Adrenal gland (tissue), 19 donors: ENCODE measurements at places on chromosomes 2 and 18.

DNA sequence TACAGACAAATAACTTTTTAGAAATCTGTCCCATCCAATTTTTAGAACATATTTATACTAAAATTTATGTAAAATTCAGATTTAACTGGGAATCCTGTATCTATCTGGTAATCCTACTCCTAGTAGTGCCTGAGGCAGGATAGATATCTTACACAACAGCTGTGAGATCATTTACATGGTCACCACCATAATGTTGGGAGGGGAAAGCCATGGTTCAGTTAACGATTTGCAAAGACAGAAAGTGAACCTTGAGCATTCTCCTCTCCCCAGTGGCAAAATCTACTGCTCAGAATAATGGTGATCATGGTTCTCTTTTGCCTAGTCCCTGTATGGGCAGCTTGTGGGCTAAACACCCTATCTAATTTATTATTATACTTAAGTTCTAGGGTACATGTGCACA, 7.7 kb upstream of the TMEM247 start:
- no peak overlapping the region for H3K4me3 ChIP-seq
- no peak for DNase-seq
- H3K36me3 ChIP-seq: no peaks in the 10 kb centered on the region
- no peaks in the 10 kb centered on the region for H3K27me3 ChIP-seq
- no peak overlapping the region for H3K27ac ChIP-seq

GRCh38 chr2:72041638-72042111, 106.0 kb downstream of the CYP26B1 start:
- no peaks in the 10 kb centered on the region for H3K27me3 ChIP-seq
- H3K4me3 ChIP-seq: no peak overlapping the region
- DNase-seq: no peak
- no peak overlapping the region for H3K27ac ChIP-seq
- no peaks in the 10 kb centered on the region for H3K36me3 ChIP-seq
- H3K4me1 ChIP-seq: no peaks in the 10 kb centered on the region

- H3K4me3 ChIP-seq: no peak overlapping the region
- H3K27ac ChIP-seq: no peak overlapping the region
- no peak for DNase-seq
- no peaks in the 10 kb centered on the region for H3K36me3 ChIP-seq
These were observed 328.6 kb downstream of the CDH2 start for GRCh38 chr18:27848336-27848735.

DNA sequence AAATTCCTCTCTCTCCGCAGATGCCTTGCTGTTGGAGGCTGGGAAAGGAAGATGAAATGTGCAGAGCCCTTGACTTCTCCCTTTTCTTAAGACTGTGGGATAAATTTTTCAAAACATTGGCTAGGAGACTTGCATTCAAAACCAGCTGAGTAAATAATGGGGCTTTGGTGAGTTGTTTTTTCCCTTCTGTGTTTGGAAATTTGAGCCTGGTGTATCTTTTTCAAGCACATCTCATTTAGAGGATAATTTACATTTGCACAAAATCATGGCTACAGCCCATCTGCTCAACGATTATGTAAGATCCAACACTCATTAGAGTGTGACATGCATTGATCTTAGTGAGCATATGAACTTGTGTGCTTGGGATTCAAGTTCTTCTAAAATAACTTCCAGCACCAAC, 112.1 kb upstream of the ATP8B1 start:
- no peak overlapping the region for H3K4me3 ChIP-seq
- H3K27ac ChIP-seq: no peak overlapping the region
- H3K36me3 ChIP-seq: no peaks in the 10 kb centered on the region
- no peaks in the 10 kb centered on the region for H3K27me3 ChIP-seq

DNA sequence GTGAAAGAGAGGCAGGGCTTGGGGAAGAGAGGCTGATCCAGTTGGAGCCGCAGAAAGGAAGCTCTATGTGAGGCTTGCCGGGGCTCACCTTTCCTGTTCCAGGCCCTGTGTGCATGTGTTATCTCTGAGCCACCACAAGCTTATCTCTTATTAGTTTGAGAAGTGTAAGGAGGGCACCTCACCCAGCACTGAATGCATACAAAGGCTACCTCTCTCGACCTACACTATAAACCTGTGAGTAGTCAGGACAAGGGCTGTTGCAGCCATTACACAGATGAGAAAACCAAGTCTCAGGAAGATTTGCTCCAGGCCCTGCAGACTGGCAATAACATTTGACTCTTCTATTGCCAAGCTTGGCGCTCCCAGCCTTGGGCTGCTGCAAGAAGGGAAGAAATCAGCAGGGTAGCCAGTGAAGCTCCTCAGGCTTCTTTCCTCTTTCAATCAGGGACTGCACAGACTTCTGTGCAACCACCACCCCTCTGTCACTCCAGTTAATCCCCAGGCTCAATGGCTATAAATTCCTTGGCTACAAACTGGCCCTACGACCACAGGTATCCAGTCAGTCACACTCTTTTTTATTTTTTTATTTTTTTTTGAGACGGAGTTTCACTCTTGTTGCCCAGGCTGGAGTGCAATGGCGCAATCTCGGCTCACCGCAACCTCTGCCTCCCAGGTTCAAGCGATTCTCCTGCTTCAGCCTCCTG, 73.8 kb downstream of the CLHC1 start:
- DNase-seq: no peak
- H3K27me3 ChIP-seq: no peaks in the 10 kb centered on the region
- H3K4me3 ChIP-seq: no peak overlapping the region
- no peak overlapping the region for H3K27ac ChIP-seq
- H3K36me3 ChIP-seq: no peaks in the 10 kb centered on the region

GRCh38 chr2:2328848-2329247, 2.2 kb downstream of the MYT1L start:
- no peaks in the 10 kb centered on the region for H3K27me3 ChIP-seq
- no peak overlapping the region for H3K27ac ChIP-seq
- no peak overlapping the region for H3K4me3 ChIP-seq
- no peaks in the 10 kb centered on the region for H3K4me1 ChIP-seq
- no peak for DNase-seq

DNA sequence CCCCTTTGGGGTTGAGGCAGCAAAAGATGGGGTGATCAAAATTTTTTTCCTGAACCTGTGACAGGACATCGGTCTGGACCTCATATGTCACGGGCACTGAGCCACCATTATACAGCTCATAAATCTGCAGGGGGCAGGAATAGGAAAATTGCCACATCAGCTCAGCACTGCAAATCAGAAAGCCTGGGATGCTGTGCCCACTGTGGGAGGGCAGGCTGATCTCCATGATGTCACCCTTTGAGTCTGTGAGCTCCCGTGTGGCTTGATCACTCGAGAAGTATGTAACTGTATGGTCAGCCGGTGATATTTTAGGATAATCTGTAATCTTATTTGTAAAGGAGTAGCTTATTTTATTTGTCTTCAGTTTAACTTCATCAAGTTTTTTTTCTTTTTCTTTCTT, 17.7 kb upstream of the CRYBA2 start:
- H3K4me1 ChIP-seq: no peaks in the 10 kb centered on the region
- H3K27ac ChIP-seq: no peak overlapping the region
- DNase-seq: no peak
- no peak overlapping the region for H3K4me3 ChIP-seq
- H3K27me3 ChIP-seq: peaks cover 9% of the 10 kb centered on the region

- H3K36me3 ChIP-seq: no peaks in the 10 kb centered on the region
- DNase-seq: no peak
- no peak overlapping the region for H3K4me3 ChIP-seq
- no peaks in the 10 kb centered on the region for H3K4me1 ChIP-seq
These were observed 2.2 kb upstream of the UGT1A6 start for GRCh38 chr2:233690444-233690843.

- no peak overlapping the region for H3K27ac ChIP-seq
- no peak for DNase-seq
- no peaks in the 10 kb centered on the region for H3K36me3 ChIP-seq
These were observed 116.7 kb downstream of the PID1 start for GRCh38 chr2:229154381-229154780.

DNA sequence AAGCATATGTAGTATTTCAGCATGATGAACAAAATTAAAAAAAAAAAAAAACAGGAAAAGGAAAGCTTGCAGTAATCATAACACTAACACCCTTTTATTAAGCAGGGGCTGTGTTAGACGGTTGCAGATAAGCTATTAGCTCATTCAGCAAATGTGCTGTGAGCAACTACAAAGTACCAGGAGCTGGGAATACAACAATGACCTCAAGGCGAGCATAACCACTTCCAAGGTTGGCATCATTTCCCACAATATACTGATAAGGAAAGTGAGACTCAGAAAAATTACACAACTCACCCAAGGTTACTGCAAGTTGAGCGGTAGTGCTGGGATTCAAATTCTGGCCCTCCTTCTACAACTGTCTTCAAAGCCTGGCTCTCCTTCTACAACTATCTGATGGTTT, 38.2 kb upstream of the ACTR3 start:
- H3K4me3 ChIP-seq: no peak overlapping the region
- H3K36me3 ChIP-seq: no peaks in the 10 kb centered on the region
- H3K27me3 ChIP-seq: no peaks in the 10 kb centered on the region
- H3K4me1 ChIP-seq: peaks cover 38% of the 10 kb centered on the region
- peak overlapping the region; percentile 77 for H3K27ac ChIP-seq

GRCh38 chr2:222952204-222952603, 91.4 kb downstream of the ACSL3 start:
- no peak for DNase-seq
- H3K4me3 ChIP-seq: no peak overlapping the region
- no peaks in the 10 kb centered on the region for H3K4me1 ChIP-seq
- H3K27ac ChIP-seq: no peak overlapping the region
- no peaks in the 10 kb centered on the region for H3K27me3 ChIP-seq

DNA sequence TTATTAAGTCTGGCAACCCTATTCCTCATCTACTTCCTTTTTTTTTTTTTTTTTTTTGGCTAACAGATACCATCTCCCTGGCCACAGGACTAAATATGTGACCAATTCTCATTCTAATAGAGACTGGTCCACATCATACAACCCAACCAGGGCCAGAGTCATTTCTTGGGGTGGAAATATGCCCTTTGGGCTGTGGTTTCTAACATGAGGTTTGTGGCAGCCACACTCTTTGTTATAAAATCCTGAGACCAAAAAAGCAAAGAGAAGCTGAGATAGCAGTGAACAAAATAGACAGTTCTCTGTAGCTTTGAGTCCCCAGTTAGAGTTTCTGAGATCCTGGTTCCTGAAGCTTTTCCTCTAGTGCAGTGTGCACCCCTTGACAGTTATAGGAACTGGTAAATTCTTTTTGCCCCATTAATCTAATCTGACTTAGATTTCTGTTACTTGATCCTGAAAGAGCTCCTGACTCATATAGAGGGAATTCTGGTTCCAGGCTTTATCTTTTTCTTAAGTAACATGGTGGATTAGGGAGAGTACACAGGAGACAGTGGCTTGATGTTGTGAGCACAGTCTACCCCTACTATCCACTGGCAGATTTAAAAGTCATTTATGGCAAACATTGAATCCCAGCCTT, 86.8 kb downstream of the MAIP1 start:
- H3K27me3 ChIP-seq: no peaks in the 10 kb centered on the region
- no peak overlapping the region for H3K4me3 ChIP-seq
- H3K36me3 ChIP-seq: no peaks in the 10 kb centered on the region
- no peaks in the 10 kb centered on the region for H3K4me1 ChIP-seq

DNA sequence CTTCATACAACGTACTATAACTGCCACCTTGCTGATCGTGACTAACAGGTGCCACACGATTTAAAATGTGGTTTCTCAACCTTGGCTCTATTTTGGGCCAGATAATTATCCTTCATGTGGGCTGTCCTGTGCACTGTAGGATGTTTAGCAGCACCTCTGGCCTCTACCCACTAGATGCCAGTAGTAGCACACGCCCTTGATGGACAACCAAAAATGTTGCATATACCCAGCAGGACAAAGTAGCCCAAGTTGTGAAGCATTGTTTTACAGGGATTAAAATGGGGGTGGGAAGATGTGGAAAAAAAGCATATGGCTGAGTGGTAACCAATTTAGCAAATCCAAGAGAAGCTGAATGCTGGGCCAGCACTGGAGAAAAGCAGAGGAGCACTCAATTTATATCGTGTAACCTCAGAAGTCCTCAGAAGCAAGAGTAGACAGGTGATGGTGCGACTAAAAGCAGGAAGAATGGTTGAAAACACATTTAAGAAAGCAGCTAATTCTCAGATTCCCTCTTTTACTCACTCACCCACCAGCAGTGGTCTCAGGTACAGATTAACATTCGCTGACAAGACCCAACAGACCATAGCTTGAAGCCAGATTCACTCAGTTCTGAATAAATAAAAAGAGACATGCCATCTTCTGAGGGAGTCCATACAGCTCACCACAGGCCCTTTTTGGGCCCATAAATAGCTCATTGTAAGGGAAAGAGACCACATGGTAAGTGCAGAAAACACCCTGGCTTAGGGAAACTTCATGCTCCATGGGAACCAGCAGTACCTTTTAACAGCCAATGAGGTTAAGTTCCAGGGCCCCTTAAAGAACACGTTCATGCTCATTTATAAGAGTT, 50.6 kb downstream of the RAPH1 start:
- H3K4me3 ChIP-seq: no peak overlapping the region
- no peaks in the 10 kb centered on the region for H3K36me3 ChIP-seq
- no peaks in the 10 kb centered on the region for H3K27me3 ChIP-seq
- no peak overlapping the region for H3K27ac ChIP-seq
- no peaks in the 10 kb centered on the region for H3K4me1 ChIP-seq

DNA sequence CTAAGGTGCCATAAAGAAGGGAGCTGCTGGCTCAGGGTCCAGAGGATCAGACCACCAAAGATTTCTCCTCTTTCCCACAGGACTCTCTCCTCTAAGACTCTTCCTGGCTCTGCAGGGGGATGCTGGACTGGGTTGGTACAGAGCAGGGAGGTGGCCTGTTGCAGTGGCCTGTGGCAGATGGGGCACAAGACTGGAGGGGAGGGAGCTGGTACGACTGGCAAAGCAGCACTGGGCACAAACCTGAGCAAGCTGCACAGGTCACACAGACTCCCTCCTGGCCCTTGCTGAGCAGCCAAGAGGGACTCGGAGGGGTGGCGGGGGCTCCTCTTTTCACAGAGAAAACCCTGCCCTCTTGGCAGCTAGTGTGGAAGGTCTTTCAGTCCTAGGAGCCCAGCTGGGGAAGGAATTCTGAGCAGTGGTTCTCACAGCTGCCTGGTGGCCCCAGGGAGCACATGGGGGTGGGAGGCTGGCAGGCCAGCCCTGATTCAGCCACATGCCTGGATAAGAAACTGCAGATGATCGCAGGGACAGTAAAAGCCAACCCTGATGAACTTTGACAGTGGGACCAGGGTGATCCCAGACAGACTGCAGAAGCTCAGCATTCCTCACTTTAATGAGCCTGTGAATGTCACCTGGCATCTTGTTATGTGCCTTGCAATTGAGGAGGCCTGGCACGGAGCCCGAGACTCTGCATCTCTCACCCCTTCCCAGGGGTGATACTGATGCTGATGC, 32.5 kb upstream of the ACAA2 start:
- H3K4me3 ChIP-seq: no peak overlapping the region
- H3K27ac ChIP-seq: no peak overlapping the region
- H3K36me3 ChIP-seq: no peaks in the 10 kb centered on the region
- no peak for DNase-seq

DNA sequence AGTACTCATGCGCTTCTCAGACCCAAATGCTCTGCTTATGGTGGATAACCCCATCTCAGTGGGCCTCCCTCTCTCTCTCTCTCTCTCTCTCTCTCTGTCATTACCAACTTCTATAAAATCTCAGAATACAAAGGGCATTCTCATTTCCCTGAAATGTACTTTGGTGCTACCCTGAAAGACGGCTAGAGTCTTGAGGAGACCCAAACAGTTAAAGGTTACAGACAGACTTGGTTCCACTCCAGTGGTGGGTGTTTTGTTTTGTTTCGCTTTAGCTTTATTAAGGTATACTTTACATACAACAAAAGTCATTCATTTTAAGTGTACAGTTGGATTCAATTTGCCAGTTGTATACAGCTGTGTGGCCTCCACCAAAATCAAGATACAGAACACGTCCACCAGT, 60.9 kb downstream of the BCL11A start:
- H3K36me3 ChIP-seq: no peaks in the 10 kb centered on the region
- no peak overlapping the region for H3K4me3 ChIP-seq
- no peaks in the 10 kb centered on the region for H3K27me3 ChIP-seq
- DNase-seq: no peak
